Natural killer cell (primary cell): ENCODE measurements at places on chromosomes 7 and 10. TPM values are rescaled to one million over a fixed set of nuclear protein-coding genes. Genes with fewer than 3 reads are reported as not detected.

DNA sequence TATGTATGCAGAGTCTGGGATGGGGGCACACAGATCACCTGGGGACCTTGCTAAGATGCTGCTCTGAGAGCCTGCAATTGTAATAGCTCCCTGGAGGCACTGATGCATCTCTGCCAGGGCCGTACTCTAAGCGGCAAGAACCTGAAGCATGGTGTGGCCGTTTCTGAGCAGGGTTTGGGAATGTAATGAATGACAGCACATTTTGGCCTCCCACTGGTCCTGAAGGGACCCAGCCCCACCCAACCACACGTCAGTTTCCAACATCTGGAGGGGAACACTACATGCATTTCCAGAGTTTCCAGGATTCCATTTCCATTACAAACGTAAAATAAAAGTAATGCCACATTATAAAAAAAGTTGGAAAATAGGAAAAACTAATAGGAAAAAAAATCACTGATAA is 14.0 kb downstream of the ZCCHC24 start:
- H3K4me3 ChIP-seq = no peak overlapping the region
- H3K27ac ChIP-seq = no peak overlapping the region
- H3K27me3 ChIP-seq = no peaks in the 10 kb centered on the region
- DNase-seq = no peak
- no peaks in the 10 kb centered on the region for H3K4me1 ChIP-seq

The EN2 gene
- total RNA-seq = not detected

GRCh38 chr7:135238112-135238744 is 4.6 kb downstream of the STRA8 start:
- H3K4me1 ChIP-seq = no peaks in the 10 kb centered on the region
- H3K27me3 ChIP-seq = no peaks in the 10 kb centered on the region
- H3K4me3 ChIP-seq = no peak overlapping the region
- no peaks in the 10 kb centered on the region for H3K36me3 ChIP-seq
- H3K27ac ChIP-seq = no peak overlapping the region
- DNase-seq = peak; percentile 23

DNA sequence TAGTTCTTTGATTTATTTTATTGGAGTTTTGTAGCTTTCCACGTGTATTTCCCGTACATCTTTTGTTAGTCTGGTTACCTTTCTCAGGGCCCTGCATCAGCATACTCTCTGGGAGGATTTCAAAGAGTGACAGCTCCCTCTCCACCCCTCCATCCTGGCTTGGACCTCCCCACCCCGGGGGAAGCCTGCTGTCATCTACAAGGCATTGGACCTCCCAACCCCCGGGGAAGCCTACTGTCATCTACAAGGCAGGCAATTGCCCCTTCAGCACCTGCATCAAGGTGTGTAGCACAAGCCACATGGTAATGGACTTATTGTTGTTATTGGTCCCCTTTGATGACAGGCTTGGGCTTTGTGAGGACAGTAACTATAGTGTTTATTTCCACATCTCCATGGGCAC is 390.1 kb downstream of the TCERG1L start:
- no peak overlapping the region for H3K27ac ChIP-seq
- no peak overlapping the region for H3K4me3 ChIP-seq
- H3K36me3 ChIP-seq = no peaks in the 10 kb centered on the region
- no peaks in the 10 kb centered on the region for H3K4me1 ChIP-seq

The TNKS2 gene
- 47.9 TPM for total RNA-seq

DNA sequence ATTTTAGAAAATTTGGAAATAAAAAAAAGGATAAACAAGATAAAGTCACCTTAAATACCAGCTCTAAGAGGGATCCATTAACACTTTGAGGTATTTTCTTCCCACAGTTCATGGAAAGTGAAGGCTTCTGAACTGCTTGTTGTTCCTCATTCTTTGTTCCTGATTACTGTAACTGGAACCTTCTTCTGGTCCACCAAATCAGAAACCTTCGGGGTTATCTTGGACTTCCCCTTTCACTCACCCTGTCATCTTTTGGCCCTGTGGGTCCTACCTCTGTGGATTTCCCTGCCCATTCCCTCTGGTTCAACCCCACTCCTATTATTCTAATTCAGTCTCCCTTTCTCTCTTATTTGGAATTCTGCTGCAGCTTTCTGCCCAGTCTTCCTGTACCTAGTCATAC is 116.5 kb upstream of the PRPS1L1 start:
- no peaks in the 10 kb centered on the region for H3K4me1 ChIP-seq
- H3K36me3 ChIP-seq = no peaks in the 10 kb centered on the region
- no peak for DNase-seq
- no peaks in the 10 kb centered on the region for H3K27me3 ChIP-seq
- H3K27ac ChIP-seq = no peak overlapping the region
- H3K4me3 ChIP-seq = no peak overlapping the region

- H3K4me1 ChIP-seq = peaks cover 6% of the 10 kb centered on the region
- no peak overlapping the region for H3K4me3 ChIP-seq
- H3K36me3 ChIP-seq = no peaks in the 10 kb centered on the region
- DNase-seq = no peak
These were observed 88.9 kb downstream of the CABCOCO1 start for GRCh38 chr10:61751599-61751998.

GRCh38 chr10:77072836-77073662 is 564.6 kb downstream of the KCNMA1 start:
- H3K27me3 ChIP-seq = no peaks in the 10 kb centered on the region
- DNase-seq = no peak
- H3K36me3 ChIP-seq = no peaks in the 10 kb centered on the region
- no peak overlapping the region for H3K27ac ChIP-seq
- H3K4me1 ChIP-seq = no peaks in the 10 kb centered on the region
- no peak overlapping the region for H3K4me3 ChIP-seq

DNA sequence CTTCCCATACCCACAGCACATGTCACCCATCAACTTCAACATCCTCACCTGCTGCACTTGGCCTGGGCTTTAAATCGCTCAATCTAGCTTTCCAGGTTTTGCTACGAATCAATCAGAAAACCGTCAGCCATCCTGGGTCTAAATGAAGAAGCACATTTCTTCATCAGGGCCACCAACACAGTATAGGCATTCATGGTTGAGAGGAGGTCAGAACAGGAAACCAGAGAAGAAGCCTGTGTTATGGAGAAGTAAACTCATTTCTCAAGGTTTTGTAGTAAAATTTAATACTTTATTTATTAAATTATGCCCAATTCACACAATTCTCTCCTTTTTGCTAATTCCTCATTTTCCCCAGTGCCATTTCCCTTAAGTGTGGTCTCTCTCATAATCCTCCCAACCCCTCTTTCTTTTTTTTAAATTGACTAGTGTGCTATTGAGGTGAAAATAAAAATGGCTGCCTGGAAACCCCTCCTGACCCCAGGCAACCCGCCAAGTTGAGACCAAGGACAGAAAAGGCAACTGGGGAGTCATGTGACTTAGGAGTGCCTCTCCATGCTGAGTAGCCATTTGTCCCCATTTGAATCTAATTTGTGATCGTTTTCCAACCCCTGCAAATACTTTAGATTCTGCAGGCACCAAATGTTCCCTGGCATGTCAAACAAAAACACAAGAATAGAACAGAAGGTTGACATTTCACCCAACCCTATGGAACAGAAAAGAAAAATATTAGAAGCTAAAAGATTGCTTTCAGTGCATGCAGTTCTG is 181.1 kb upstream of the NAMPT start:
- no peak overlapping the region for H3K4me3 ChIP-seq
- DNase-seq = no peak
- H3K27me3 ChIP-seq = no peaks in the 10 kb centered on the region

DNA sequence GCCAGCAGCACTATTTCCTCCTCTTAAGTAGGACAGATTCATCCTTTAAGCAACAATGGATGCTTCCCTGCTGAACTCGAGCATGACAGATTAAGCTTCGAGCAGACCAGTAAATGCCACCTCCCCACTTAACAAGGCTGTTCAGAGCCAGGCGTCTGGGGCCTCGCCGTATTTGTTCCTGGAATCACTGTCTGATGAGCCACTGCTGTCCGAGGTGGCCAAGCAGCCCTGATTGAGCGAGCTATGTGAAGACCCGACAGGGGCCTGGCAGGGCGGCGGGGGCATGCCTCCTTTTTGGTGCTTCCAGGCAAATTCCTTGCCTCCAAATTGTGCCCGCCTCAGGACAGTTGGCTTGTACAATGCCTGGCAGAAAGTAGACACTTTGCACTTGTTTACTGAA is 862.6 kb downstream of the NRG3 start:
- no peaks in the 10 kb centered on the region for H3K4me1 ChIP-seq
- no peaks in the 10 kb centered on the region for H3K36me3 ChIP-seq
- H3K4me3 ChIP-seq = no peak overlapping the region

DNA sequence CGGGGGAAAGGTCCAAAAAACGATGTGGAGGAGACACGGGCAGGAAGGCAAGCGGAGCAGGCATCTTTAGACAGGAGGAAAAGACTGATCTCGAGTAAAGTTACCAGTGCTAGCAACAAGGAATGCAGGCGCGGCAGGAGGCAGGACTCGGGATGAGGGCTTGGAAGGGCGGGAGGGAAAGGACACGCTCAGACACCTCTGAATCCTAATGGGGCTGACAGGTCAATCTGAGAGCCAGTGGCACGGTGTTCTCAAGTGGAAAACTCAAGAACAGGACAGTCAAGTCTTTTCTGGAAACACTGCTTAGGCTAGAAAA is 155.3 kb upstream of the COBL start:
- no peaks in the 10 kb centered on the region for H3K36me3 ChIP-seq
- H3K27ac ChIP-seq = no peak overlapping the region
- no peaks in the 10 kb centered on the region for H3K27me3 ChIP-seq
- no peak overlapping the region for H3K4me3 ChIP-seq
- no peaks in the 10 kb centered on the region for H3K4me1 ChIP-seq

The PNLIPRP2 gene
- total RNA-seq = not detected

DNA sequence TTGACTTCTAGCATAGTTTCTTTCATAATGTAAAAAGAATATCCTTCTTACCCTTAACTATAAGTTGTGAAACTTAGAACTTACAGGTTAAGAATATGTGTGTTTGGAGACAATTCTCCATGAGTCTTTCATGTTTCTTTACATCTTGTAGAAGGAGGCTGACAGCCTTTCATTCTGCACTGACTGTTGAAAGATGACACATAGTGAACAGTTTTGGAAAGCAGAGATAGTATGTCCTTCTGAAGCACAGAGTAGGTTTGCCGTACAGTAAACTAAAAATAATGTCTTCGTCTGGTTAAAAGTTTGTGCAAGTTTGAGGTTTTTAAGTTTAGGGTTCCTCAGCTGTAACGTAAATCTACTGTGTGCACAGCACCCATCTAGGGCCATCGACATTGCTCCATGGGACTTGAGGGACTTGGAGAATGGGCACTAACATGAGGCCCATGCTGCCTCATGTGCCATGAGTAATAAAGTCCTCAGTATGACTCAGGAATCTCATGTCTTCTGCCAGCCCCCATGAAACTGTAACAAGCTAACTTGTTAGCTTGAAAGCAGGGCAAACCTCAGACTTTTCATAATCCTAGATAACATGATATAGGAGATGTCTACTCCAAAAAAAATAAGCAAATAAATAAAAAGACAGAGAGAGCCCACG is 24.5 kb upstream of the ELAPOR2 start:
- H3K4me1 ChIP-seq = no peaks in the 10 kb centered on the region
- no peak overlapping the region for H3K4me3 ChIP-seq
- H3K27ac ChIP-seq = no peak overlapping the region
- no peaks in the 10 kb centered on the region for H3K27me3 ChIP-seq
- H3K36me3 ChIP-seq = no peaks in the 10 kb centered on the region
- no peak for DNase-seq

DNA sequence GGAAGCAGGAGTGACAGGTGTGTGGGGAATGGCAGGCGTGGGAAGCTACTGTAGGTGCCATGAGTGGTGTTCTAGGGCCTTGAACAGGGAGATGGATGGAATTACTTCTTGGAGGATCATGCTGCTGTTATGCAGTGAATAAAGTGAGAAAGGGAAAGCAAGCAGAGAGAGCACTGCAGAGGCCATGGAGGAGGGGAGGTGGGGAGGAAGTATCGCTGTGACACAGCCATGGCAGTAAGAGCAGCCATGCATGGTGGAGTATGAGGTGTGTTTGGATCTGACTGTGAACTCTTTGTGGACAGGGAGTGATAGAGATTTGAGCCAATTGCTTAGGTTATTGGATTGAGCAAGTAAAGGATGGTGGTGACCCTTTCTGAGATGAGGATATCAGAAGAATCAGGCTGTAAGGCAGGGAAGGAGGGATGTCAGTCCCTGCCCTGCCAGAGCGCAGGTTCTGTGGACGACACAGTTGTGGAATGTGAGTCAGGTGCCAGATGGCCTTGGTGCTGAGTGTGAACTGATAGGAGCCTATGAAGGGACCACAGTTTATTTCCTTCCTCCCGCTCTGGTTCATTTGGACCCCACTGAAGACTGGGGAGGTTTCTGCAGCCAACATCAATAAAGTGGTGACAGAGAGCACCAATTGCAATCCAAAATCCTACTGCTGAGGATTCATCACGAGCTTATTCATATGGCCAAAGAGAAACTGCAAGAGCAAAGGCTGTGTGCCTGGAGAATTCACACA is 105.5 kb upstream of the TMEM72 start:
- H3K4me1 ChIP-seq = no peaks in the 10 kb centered on the region
- DNase-seq = no peak
- no peaks in the 10 kb centered on the region for H3K36me3 ChIP-seq
- H3K4me3 ChIP-seq = no peak overlapping the region
- H3K27ac ChIP-seq = no peak overlapping the region

The NHLRC2 gene
- 19.0 TPM for total RNA-seq

GRCh38 chr7:87512906-87513305 is 37.4 kb upstream of the ABCB4 start:
- H3K27ac ChIP-seq = no peak overlapping the region
- H3K4me3 ChIP-seq = no peak overlapping the region
- H3K36me3 ChIP-seq = peaks cover 64% of the 10 kb centered on the region
- H3K27me3 ChIP-seq = no peaks in the 10 kb centered on the region
- no peak for DNase-seq
- no peaks in the 10 kb centered on the region for H3K4me1 ChIP-seq

DNA sequence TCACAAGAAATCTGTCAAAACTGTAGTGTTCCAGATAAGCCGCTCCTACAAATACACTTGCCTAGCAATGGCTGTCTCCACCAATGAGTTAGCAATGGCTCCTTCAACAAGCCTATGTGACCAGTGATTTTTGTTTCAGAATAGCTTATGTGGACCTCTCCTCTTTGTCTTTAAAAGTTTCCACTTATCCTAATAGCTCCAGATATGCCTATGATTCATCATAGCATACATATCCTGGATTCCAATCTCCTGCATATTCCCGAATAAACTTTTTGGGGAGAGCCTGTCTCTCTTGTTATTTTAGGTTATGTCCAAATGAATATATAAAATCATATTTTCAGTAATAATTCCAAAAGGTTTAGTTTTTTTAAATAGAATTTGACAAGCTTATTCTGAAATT is 510.6 kb downstream of the ARL4A start:
- no peak overlapping the region for H3K4me3 ChIP-seq
- H3K4me1 ChIP-seq = no peaks in the 10 kb centered on the region
- H3K27me3 ChIP-seq = no peaks in the 10 kb centered on the region
- H3K36me3 ChIP-seq = no peaks in the 10 kb centered on the region
- H3K27ac ChIP-seq = no peak overlapping the region
- no peak for DNase-seq

GRCh38 chr10:100766693-100767421 is 21.5 kb downstream of the PAX2 start:
- no peaks in the 10 kb centered on the region for H3K27me3 ChIP-seq
- H3K4me3 ChIP-seq = no peak overlapping the region
- H3K36me3 ChIP-seq = no peaks in the 10 kb centered on the region
- no peak for DNase-seq
- no peak overlapping the region for H3K27ac ChIP-seq
- no peaks in the 10 kb centered on the region for H3K4me1 ChIP-seq
